SK-MEL-5 (cell line): ENCODE measurements at places on chromosomes 7 and 10.

- no peak for DNase-seq
Observed at GRCh38 chr10:86706401-86706841, 38.1 kb downstream of the LDB3 start.

GRCh38 chr10:111954386-111954785, 229.2 kb downstream of the GPAM start:
- no peak for DNase-seq

DNA sequence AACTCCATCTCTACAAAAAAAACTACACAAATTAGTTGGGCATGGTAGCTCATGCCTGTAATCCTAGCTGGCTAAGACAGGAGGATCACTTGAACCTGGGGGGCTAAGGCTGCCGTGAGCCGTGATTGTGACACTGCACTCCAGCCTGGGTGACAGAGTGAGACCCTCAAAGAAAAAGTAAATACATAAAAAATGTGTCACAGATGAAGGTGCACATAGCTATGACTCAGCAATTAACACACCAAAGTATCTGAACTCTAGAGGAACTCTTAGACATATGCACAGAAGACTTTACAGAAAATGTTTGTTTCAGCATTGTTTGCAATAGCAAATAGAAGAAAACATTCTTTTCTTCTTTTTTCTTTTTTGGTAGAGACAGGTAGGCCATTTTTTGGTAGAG, 8.3 kb downstream of the C10orf62 start:
- DNase-seq, result no peak

GRCh38 chr7:29809533-29810155, 3.3 kb downstream of the WIPF3 start:
- no peak for DNase-seq

GRCh38 chr7:42380401-42380800, 143.4 kb upstream of the GLI3 start:
- no peak for DNase-seq

GRCh38 chr10:132655735-132656134, 118.1 kb downstream of the INPP5A start:
- DNase-seq, result no peak

DNA sequence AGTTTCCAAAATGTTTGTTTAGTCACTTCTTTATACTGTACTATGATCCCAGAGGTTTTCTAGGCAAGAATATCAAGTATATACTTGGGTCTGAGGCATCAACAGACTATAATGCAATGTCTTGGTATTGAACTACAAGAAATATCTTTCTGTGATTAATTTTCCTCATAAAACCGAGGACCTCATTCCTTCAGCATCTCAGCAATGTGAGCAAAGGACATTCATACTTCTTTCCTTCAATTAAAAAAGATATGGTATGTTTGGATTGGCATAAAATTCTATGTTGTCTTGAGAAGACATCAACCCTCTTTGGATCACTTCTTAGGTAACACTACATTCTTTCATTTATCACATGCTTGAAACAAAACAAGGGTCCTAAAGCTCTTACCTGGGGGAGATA, 524.5 kb downstream of the PHTF2 start:
- DNase-seq, result no peak

- no peak for DNase-seq
Observed at GRCh38 chr7:33354201-33354600, 224.8 kb downstream of the BBS9 start.

DNA sequence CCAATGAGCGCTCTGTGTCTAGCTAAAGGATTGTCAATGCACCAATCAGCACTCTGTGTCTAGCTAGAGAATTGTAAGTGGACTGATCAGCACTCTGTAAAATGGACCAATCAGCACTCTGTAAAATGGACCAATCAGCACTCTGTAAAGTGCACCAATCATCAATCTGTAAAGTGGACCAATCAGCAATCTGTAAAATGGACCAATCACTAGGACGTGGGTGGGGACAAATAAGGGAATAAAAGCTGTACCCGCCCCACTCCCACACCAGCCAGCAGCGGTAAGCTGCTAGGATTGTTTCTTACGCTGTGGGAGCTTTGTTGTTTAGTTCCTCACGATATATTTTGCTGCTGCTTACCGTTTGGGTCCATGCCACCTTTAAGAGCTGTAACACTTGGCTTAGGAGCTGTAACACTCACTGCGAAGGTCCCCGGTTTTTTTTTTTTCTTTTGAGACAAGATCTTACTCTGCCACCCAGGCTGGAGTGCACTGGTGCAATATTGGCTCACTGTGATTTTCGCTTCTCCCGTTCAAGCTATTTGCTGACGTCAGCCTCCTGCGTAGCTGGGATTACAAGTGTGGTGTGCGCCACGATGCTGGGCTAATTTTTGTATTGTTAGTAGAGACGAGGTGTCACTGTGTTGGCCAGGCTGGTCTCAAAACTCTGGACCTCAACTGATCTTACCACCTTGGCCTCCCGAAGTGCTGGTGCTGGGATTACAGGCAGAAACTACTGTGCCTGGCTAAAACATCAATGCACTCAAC, 184.8 kb downstream of the PTPN20 start:
- DNase-seq, result peak; percentile 19

GRCh38 chr7:87106974-87107612, 45.2 kb upstream of the DMTF1 start:
- DNase-seq, result no peak

DNA sequence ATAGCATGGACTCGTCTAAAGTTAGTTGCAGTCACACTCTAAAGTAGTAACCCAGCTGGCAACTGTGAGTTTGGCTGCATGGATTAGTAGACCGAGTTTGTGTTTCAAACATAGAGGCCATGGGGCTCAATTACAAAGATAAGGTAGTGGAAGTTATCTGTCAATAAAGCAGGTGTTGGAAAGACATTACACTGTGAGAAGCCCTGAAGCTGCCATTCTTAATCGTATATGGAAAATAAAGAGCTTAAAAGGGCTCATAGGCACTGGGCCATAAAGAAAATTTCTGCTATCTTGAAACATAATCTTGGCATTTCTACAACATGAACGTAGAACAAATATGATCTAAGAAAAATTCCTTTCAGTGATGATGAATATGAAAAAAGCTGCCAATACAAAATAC, 837.7 kb downstream of the REEP3 start:
- DNase-seq, result no peak

DNA sequence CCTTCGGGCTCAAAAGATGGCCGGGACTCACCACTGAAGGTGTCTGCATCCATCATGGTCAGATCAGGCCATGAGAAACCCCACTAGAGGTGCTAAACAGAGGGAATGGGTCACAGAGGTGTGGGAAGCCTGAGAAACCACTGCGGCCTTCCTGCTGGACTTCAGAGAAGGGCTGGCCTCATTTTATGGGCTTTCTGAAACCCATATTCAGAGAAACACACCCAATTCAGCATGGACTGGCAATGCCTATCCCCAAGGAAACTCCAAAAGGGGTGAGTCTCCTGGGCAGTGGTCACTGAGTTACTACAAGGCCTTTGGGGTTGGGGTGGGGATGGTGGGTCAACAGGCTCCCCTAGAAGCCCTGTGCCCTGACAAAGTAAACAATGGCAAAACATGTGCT, 58.0 kb downstream of the DLG5 start:
- no peak for DNase-seq

- no peak for DNase-seq
Observed at GRCh38 chr10:109996225-109996624, 11.6 kb upstream of the ADD3 start.

GRCh38 chr10:12781976-12782375, 219.5 kb downstream of the CCDC3 start:
- DNase-seq, result no peak

GRCh38 chr10:76651154-76651553, 986.5 kb downstream of the KCNMA1 start:
- no peak for DNase-seq

DNA sequence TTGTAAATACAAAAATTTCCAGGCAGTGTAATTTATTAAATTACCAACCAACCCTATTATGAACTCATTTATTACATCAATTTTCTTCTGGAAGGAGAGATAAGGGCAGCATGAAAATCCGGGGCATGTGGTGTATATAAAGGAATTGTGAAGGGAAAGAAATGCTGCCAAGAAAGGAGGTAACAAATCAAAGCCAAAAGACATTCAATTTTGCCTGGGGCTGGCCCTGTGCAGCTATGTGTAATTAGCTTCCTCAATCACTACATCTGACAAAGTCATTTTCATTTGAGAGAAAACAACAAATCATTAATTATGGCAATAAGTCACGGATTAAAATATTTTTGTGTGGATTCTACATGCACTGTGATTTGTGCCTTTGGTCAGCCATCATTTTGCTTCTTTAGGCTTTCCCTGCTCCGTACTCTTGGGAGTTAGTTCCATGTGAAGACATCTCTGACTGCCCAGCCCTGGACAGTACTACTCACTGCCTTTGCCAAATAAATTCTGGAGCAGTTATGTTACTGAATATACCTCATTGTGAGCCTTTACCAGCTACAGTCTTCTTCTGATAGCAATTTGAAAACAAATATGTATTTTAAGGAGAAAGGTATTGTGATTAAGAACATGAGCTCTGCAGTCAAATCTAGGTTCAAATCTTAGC, 191.7 kb downstream of the RELN start:
- DNase-seq, result no peak

- no peak for DNase-seq
Observed at GRCh38 chr7:2452074-2452507, 24.1 kb downstream of the GRIFIN start.

DNA sequence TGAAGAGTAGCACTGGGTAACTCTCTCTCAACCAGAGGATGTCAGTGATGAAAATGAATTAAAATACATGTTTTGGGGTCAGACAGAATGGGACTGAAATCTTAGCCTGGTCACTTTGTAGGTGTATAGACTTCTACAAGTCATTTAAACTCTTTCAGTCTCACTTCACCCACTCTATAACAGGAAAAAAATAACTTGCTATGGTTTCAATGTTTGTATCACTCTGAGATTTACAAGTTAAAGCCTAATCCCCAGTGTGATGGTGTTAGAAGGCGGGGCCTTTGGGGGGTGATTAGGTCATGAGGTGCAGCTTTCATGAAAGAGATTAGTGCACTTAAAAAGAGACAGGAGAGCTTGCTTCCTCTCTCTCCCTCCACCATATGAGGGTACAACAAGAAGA, 134.8 kb downstream of the INHBA start:
- DNase-seq, result no peak

GRCh38 chr7:127885843-127886242, 145.4 kb downstream of the LRRC4 start:
- DNase-seq, result peak; percentile 85

DNA sequence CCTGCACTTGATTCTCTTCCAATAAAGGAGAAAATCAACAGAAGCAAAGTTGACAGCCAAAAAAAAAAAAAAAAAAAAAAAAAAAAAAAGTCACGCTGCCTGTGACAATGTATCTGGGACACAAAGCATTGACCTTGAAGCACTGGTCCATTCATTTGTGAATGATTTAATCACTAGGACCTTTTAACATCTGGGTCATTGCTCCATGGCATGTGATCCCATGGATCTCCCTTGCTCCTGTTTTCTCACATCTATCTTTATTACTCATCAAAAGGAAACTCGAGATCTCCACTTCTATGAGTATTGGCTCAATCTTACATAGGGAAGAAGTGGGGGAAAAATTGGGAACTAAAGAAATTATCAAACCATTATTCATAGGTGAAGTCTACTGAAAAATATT, 89.6 kb upstream of the SMIM30 start:
- DNase-seq, result no peak

- no peak for DNase-seq
Observed at GRCh38 chr7:101096331-101096956, 11.2 kb downstream of the TRIM56 start.

DNA sequence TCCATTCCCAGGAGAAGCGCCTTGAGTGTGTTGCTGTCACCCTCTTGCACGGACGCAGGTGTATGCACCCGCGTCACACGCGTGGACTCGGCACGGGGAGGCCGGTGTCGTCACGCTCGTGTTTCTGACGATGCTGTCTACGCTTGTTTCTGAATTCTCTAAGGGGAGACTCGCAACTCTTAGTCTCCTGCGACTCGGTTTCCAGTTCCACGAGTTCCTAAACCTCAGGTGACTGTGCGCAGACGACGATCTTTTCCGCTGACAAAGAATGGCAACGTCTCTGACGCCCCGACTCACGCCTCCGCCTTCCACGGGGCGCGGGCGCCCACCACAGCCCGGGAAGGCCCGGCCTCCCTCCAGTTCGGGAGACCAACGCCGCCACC, 579 bp downstream of the IDI1 start:
- DNase-seq, result no peak

DNA sequence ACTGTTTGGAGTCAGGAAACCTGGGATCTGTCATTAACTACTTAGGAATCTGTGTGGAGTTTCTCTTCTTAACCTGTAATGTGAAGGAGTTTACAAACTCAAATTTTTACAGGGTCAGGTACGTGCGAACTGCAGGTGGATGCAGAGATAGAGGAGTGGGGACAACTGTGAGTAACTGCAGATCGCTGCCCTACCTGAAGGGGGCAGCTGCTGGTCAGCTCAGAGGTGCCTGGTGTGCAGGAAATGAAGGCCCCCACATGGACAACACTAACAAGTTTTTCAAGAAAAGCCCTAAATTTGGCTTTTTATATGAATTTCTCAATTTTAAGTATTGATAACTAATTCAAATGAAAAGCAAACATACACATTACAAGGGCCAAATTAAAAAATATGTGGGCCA, 380.0 kb downstream of the REEP3 start:
- DNase-seq, result peak; percentile 33

DNA sequence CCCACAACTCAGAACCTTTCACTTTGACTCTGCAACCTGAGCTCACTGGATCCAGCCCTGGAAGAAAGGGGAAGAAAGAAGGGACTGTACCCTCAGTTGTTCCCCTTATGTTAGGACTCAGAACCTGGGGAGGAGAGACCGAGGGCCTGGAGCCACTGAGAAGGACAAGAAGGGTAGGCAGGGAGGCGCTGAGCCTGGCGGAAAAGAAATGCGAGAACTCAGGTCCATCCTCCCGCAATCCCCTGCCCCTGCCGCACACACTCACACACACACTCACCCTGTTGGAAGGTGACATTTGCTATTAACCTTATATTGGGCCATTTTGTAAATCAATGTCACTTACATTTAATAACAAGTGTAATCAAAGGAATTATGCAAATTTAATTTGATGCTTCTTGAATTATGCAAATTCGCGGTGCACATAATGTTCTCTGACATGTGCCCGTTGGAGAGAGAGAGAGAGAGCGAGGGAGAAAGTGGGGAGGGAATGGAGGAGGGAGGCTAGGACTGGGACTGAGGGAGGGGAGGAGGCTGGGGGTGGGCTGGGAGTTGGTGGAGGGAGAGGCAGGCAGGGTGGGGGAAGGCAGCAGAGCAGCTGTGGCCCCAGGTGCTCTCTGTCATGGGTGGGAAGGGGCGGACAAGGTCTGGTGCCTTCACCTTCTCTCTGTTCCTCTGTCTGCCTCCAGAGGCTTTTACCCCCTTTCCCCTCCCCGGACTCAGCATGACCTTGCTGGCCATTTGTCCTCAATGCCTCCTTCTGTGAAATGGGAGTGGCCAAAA, 99.6 kb upstream of the PAX2 start:
- DNase-seq, result no peak

DNA sequence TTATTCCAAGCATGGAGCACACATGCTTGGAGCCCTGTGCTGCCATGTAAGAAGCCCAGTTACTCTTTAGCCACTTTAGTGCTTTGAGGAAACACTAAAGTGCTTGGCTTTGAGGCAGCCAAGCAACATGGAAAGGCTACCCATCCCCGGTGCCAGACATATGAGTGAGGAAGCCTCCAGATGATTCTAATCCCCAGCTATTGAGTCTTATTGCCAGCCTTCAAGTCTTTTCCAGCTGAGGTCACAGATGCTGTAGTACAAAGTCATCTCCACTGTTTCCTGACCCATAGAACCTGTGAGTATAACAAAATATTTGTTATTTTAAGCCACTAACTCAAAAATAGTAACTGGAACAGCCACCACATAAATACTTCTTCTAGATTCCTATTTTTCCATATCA, 91.4 kb upstream of the CYP26C1 start:
- DNase-seq, result no peak
